ENCODE measurements at places on chromosomes 6 and 20.

DNA sequence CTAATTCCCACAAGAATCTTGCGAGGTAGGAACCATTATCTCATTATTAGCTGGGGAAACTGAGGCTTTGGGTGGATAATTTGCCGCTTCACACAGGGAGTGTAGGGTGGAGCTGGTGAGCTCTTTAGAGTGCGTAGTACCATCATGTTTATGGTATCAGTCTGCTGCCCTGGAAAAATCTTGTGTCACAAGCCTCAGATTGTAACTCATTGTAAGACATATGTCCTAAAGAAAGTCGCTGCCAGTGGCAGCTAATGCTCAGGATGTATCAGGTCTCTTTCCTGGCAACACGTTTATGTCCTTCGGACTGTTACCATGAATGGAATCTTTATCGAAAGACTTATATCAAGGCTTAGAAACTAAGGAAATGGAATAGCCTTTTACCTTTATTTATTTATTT lies 1.9 kb downstream of the ZFAND3 start:
- no peak for DNase-seq

DNA sequence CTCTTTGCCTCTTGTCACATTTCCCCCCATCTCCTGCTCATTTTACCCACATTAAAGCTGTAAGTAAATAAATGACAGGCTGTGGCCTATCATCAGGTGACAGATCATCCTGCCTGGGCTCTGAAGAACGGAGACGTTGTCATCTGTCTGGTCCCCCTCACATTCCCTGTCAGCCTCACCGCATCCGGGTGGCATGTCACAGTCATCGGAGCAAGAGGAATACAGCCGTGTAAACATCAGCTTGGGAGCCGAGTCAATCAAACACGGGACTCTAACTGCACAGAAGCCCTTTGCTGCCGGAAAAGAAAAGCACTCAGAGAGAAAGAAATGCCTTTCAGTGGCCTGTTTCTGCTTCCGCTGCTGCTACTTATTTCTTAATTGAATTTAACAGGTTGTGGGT lies 371.9 kb upstream of the ID4 start:
- no peak for DNase-seq

GRCh38 chr6:3620937-3621336 lies 130.6 kb downstream of the PXDC1 start:
- DNase-seq: no peak

DNA sequence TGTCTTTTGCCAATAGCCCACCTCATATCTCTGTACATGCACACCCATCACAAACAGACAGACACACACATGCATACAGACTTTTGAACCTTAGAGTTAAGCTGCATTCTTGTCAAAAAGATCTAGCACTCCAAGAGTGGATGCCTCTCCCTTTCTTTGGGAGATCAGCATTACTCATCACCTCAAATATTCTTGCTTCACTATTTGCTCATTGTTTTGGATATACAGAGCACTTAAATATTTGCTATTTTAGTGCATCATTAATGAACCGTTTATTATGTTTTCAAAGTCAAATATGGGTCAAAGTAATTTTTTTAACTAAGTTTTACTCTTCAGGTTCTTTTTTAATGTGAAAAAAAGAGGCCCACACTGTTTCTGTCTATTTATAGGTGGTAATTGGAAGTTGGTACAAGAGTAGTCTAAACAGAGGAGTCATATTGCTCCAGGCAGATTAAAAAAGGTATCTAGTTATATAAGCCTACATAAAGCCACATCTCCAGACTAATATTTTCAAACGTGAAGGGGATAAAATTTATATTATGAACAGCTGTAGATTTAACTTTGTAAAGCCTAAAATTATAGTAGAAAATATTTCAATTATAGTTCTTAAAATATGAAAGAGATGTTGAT lies 102.6 kb downstream of the FLRT3 start:
- no peak for DNase-seq

DNA sequence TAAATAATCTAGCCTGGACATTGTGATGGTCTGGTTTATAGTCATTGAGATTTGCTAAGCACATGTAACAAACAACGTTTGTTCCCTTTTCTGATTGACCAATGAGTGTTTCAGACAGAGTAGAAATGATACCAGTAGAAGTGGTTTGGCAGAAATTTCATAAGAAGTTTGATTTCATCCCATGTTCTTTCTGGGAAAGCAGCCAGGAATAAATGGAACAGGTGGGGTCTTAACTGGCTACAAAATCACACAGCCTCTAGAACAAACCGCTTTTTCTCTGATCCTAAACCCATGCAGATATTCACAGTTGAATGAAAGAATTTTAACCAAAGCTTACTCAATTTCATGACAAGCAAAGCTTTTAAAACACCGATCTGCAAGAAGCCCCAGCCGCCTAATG lies 227.5 kb downstream of the UST start:
- DNase-seq: no peak

DNA sequence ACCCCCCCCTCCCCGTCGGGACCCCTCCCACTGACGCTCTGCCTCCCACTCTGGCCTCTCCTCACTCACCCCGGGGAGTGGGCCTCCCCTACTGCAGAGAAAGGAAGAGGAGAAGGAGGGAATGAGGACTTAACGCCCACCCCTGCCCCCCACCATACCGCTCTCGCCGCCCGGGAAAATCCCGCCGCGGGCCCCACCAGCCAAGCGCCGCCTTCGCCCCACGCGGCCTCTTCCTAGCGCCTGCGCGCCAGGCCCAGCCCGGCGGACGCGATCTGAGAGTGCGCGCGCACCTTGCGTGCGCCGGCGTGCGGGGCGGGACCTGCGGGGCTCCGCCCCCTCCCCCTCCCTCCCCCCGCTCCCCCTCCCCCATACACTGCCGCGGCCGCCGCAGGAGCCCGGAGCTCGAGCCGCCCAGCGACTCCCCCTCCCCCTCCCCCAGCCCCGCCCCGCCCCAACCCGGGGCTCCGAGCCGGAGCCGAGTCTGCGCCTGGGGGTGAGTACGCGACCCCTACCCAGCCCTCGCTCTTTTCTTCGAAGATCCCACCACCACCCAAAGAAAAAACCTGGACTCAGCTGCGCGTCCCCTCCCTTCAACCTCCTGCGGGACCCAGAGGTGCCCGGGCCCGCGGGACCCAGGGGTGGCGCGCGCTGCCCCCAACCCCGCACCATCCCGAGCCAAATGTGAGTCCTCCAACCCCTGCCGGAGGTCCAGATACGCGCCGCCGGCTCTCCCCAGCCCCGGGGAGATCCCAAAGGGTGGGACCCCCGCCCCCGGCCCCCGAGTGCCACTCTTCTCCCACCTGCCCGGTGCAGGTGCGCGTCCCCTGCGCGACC lies at the start of the genes MRPL14 and TMEM63B:
MRPL14 (minus strand) TSS at position 267 of the 834 bp plus-strand sequence. CDS start 10,841 bp downstream, outside the sequence.
TMEM63B (plus strand) TSS at position 369 of the 834 bp plus-strand sequence. CDS start 7,031 bp downstream, outside the sequence.
- DNase-seq: peak; percentile 90

- no peak for DNase-seq
Measured at GRCh38 chr6:50198245-50198644, 148.5 kb upstream of the DEFB112 start.

GRCh38 chr6:79250559-79250958 lies 16.1 kb upstream of the HMGN3 start:
- no peak for DNase-seq

GRCh38 chr6:45253453-45253852 lies 74.7 kb upstream of the RUNX2 start:
- no peak for DNase-seq

DNA sequence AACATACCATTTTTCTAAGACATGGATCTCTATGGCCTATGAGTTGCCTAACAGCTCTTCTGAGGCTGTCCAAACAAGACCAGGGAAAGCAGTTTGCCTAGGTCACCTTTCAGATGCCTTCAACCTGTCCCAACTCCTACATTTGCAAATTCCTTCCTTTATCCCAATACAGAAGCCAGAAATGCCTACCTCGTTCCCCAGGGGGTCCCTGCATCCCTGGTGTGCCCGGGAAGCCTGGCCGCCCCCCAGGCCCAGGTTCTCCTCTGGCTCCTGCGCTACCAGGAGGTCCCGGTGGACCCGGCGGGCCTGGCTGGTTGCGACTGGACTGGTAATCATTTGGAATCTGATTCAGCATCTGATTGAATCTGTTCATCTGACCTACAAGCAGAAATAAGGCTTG lies 115.9 kb downstream of the COL12A1 start:
- DNase-seq: no peak

- DNase-seq: no peak
Measured at GRCh38 chr6:8335896-8336295, 99.4 kb downstream of the SLC35B3 start.

All from activated T-cell treated with anti-CD3 and anti-CD28 coated beads, Interleukin-2, amount 50 U/mL, for 4 hours (primary cell).